H7 (cell line): ENCODE measurements at places on chromosomes 12 and 14. TPM values are rescaled to one million over a fixed set of nuclear protein-coding genes. Genes with fewer than 3 reads are reported as not detected.

MDM1 gene
- total RNA-seq = 7.6 and 14.2 TPM in 2 replicates

GRCh38 chr12:27076928-27077327 lies 5.5 kb downstream of the C12orf71 start:
- no peak for DNase-seq

DNA sequence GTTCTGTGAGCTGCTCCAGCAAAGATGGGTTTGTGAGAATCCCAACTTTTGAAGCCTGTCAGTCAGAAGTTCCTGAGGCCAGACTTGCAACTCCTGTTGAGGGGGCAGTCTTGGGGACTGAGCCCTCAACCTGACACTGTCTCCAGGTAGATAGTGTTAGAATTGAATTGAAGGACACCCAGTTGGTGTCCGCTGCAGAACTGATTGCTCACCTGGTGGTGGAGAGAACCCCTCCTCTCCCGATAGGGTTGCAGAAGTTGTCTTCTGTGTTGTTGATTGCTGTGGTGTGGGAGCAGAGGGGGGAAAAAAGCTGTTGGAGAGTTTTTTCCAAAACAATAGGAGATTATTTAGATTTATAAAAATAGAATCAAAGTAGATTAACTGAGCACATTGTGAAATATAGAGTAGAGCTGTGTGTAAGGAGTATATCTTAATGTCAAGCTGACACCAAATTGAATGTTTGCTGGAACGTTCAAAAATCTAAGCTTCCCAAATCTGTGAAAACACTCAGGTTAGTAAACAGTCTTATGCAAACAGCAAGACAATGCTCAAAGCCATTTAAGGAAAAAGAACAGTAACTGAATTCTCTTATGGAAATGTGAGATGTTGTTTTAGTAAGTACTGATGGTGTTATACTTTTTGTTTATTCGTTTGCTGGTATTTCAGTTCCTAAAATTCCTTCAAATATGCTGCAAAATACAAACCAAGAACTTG lies 18.6 kb downstream of the HIF1A start:
- no peak for DNase-seq

GRCh38 chr14:91835920-91836843 lies 31.2 kb downstream of the TC2N start:
- DNase-seq = peak; percentile 97

PARPBP gene
- total RNA-seq = 30.9 and 33.5 TPM in 2 replicates

DNA sequence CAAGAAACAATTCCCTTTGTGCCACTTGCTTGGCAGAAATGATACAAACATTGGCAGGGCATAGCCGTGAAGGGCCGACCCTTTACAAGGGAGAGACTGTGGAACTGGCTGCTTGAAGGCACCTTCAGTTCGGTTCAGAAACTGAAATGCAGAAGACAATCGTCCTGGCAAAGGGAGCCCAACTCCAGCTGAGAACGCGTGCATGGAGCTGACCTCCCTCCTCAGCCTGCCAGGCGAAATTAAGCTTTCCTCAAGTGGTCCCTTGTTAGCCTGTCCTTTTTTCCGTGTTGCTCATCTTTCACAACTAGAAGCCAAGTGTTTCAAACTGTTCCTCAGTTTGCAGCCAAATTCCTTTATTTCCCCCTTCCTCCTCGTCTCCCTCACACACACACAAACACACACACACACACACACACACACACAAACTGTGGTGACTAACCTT lies 8.1 kb downstream of the LGR5 start:
- DNase-seq = no peak
